ENCODE measurements at places on chromosomes 1 and 21. TPM values are rescaled to one million over a fixed set of nuclear protein-coding genes. Genes with fewer than 3 reads are reported as not detected.
A peak's percentile ranks its signal among the peaks of the same experiment; 100 is the strongest.

MYOM3 gene
- not detected for total RNA-seq

GUCA2B gene
- not detected for total RNA-seq

RAB25 gene
- total RNA-seq, result not detected

DNA sequence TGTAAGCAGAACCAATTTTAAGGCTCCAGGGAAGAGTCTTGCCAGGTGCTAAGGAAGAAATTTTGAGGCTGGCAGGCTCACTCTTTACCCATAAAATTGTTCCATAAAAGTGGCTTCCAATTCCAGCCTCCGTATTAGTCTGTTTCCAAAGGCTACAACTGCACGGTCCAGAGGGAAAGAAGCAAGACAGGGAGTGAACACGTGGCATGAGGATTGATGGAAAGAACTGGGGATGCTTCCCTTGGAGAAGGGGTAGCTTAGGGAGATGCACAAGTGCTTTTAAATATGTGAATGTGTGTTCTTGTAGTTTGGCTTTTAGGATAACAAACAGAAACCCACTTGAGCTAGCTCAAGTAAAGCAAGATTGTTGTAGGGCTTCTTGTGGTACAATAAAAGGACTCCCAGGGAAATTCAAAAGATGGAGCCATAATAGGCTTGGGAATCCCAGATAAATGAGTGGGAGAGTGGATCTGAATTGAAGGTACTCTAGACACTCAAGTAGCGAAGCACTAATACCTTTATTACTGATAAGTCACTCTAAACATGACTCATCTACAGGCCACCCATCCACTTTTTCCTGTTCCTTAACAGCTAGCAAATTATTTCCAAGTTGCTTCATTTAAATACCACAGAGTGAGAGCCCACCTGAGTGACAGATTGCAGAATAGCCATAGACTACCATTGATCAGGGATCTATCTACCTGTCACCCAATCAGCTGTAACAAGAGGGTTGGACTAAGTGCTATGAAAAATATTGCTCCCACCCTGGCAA lies 34.8 kb upstream of the NPL start:
- no peak for DNase-seq
- no peak overlapping the region for H3K27ac ChIP-seq
- no peaks in the 10 kb centered on the region for H3K27me3 ChIP-seq
- no peaks in the 10 kb centered on the region for H3K4me1 ChIP-seq
- H3K36me3 ChIP-seq, result no peaks in the 10 kb centered on the region

- no peaks in the 10 kb centered on the region for H3K36me3 ChIP-seq
- DNase-seq, result no peak
- H3K27ac ChIP-seq, result peak overlapping the region; percentile 85
- no peaks in the 10 kb centered on the region for H3K4me1 ChIP-seq
Measured at GRCh38 chr1:56646611-56647010, 1.5 kb downstream of the PRKAA2 start.

DNA sequence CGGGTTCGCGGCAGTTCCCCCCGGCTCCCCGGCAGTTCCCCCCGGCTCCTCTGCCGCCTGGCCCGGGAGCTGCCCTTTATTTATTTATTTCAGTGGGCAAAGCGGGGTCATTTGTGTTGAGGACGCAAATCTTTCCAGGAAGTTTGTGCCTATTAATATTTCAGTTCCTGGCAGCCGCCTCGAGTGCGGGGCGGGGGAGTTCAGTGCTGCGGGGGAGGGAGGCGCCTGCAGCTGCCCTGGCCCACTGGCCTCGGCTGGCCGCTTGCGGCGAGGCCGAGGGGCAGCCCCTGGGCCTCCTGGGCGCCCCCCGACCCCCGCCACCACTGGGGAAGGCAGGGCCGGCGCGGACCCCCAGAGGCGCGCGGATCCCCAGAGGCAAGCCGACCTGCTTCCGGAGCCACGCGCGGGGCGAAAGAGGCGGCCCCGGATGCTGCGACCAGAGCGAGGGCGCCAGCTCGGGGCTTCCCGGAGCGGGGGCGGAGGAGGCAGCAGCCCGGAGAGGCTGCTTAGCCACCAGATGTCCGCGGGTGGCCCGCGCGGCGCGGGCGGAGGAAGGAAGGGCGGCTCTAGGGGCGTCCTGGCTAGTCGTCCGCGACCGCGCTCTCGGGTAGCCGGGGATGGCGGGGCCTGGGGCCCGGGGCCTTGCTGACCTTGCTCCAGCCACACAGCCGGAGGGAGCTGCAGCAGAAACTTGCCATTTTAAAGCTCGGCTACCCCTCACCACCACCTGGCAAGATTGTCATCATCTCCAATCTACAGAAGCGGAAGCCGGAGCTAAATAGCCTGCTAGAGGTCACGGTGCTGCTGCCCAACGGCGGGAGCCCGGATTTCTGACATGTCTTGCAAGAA lies 48.0 kb downstream of the H3-3A start:
- no peaks in the 10 kb centered on the region for H3K27me3 ChIP-seq
- peak overlapping the region; percentile 91 for H3K4me3 ChIP-seq
- no peaks in the 10 kb centered on the region for H3K36me3 ChIP-seq
- DNase-seq, result peak; percentile 78
- peak overlapping the region; percentile 99 for H3K27ac ChIP-seq

- DNase-seq, result no peak
- peaks cover 8% of the 10 kb centered on the region for H3K4me1 ChIP-seq
- H3K27me3 ChIP-seq, result no peaks in the 10 kb centered on the region
- H3K4me3 ChIP-seq, result no peak overlapping the region
- no peak overlapping the region for H3K27ac ChIP-seq
Measured at GRCh38 chr1:179012038-179012437, 13.7 kb upstream of the FAM20B start.

DNA sequence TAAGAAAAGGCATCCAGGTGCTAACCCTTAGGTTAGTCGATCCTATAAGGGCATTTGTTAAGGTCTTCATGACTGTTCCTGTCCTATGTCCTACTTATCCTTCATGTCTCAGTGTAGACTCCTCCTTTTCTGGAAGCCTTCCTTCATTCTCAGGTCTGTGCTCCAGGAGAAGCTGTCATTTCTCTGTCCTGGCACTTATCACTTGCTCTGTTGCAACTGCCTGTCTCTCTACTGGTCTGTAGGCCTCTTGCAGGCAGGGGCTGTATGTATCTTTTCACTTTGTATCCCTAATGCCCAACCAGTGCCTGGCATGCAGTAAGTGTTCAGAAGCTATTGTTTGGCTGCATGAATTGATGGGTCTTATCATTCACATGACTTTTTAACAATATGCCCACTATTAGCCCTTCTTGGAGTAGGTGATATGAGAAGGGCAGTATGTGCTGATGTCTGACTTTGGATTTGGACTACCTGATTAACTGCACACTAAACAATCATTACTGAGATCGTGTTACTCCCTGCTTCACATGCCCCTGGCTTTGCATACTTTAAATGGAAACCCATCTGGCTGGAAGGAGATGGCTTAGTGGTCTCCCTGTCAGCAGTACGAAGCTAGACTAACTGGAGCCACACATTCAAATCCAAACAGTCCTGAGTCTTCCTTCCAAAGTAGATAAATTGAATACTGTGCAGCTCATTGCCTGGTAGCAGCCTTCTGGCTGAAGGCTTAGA lies 88.8 kb downstream of the RGL1 start:
- no peak for DNase-seq
- H3K27ac ChIP-seq, result no peak overlapping the region
- H3K27me3 ChIP-seq, result no peaks in the 10 kb centered on the region
- H3K36me3 ChIP-seq, result no peaks in the 10 kb centered on the region
- no peaks in the 10 kb centered on the region for H3K4me1 ChIP-seq

DNA sequence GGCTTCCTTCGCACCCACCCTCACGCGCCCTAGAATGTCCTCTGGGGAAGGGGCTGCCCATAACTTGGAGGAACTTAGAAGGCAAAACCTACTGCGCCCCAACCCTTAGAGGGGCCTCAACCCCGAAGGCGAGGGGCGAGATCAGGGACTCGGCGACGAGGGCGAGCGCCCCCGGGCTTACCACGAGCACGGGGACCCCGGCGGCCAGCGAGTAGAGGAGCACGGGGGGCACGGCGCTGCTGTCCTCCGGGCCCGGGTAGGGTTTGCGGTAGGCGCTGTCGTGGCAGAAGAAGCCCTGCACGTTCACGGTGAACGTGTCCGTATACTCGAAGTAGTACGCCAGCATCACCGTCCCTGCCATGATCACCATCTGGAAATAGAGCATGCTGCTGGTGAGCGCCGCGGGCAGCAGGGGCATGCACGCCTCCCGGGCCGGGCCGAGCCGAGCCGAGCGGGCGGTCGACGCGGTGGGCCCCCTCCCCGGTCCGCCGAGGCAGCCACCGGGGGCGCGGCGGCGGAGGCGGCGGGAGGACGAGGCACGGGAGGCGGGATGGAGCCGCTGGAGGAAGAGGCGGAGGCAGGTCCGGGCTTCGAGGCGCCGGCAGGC lies 304 bp downstream of the PLPPR5 start:
- DNase-seq, result no peak
- no peaks in the 10 kb centered on the region for H3K36me3 ChIP-seq
- H3K27ac ChIP-seq, result no peak overlapping the region

DNA sequence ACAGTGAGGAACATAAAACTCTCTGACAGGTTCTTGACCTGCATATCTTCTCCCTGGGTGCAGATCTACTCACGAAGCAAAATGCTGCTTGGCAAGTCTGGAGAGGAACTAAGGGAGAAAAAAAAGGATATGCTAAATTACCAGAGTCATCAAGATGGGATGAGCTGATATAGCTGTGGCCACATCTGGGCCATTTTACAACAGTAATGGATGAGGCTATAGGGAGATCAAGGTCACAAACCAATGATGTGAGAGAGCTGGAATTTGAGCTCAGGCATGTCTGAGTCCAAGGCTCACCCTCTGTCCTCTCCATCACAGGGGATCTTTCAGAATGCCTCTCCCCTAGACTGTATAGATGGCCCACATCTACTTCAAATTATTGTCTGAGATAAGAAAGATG lies 26.2 kb downstream of the ZMYND12 start:
- no peaks in the 10 kb centered on the region for H3K27me3 ChIP-seq
- no peak for DNase-seq
- no peaks in the 10 kb centered on the region for H3K4me1 ChIP-seq

DNA sequence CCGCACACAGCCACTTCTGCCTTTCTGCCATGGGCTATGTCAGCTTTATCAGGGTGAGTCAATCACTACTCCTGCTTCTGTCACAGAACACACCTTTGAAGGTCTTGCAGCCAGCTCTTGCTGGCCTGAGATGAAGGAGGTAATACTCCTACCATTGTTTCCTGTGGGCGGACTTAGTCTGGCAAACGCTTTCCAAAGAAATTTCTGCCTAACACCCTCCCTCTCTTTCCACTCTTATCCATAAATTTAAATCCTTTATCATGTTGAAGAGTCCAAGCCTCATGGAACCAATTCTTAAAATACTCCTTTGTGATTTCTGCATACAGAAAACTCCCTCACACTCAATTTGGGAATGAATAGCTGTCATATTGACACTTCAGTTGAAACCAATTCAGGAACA lies 633.1 kb upstream of the CHRM3 start:
- DNase-seq, result no peak
- no peaks in the 10 kb centered on the region for H3K4me1 ChIP-seq
- H3K27me3 ChIP-seq, result no peaks in the 10 kb centered on the region
- H3K36me3 ChIP-seq, result no peaks in the 10 kb centered on the region
- no peak overlapping the region for H3K27ac ChIP-seq
- H3K4me3 ChIP-seq, result no peak overlapping the region

DNA sequence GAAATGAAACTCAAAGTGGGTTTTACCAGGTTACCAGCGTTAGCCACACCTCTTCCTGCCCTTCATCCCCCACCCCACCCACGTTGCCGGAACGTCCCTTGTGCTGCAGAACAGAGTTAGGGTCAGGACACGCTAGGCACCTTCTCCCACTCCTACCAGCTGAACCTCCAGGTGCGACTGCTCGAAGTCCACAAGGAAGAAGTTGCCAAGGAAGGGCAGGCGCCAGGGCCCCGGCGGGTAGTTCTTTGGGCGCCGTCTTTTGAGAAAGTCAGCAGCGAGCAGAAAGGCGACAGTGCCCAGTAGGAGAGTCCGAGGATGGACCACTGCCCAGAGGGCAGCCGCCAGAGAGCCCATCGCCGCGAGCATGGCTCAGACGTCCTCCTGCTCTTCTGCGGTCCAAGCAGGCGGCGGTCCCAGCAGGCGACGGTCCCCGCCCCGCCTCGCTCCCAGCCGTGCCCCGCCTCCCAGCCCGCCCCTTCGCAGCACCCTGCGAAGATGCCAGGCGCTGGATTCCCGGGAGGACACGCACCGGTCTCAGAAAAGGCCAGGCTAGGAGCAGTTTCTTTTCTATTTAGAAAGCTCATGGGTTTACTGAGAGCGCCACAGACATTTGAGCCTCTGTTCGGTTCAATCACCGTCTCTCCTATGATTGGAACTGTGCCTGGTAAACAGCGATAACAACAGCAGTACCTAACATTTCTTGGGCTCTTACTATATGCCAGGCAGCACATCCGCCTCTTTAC lies at the start of gene CYP2J2:
CYP2J2 (minus strand) TSS at position 393 of the 743 bp plus-strand sequence; CDS start at position 366, 27 bp downstream.
- DNase-seq, result no peak
- peak within 1 kb of the TSS; percentile 38 for H3K4me3 ChIP-seq
- no peaks in the 10 kb centered on the region for H3K36me3 ChIP-seq
- H3K4me1 ChIP-seq, result peaks cover 11% of the 10 kb centered on the region
- H3K27me3 ChIP-seq, result no peaks in the 10 kb centered on the region
- H3K27ac ChIP-seq, result no peak within 1 kb of the TSS

DNA sequence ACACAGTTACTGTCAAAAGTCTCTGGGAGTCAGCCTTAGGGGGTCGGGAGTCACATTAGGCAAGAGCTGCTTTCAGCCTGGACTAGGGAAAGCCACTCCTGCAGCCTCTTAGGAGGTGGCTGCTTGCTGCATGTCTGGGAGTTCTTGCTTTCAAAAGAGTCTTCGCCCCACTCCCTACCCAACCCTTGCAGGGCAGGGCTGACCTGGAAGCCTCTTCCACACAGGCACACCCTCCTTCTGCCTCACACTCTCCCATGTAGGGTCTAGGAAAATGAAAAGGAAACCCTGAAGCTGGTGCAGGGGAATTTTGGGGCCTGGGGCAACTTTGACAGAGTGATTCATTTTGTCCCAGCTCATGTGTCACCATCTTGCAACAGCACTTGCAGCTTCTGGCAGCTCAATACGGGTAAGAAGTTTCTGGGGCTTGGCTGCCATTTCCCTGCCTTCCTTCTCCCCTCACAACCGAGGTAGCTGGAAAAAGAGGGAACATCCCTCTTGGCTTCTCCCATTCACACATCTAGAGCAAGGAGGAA lies 37.3 kb downstream of the KCND3 start:
- H3K36me3 ChIP-seq, result no peaks in the 10 kb centered on the region
- DNase-seq, result no peak
- no peak overlapping the region for H3K4me3 ChIP-seq
- no peaks in the 10 kb centered on the region for H3K27me3 ChIP-seq
- H3K27ac ChIP-seq, result no peak overlapping the region

Measured in sigmoid colon (tissue), 7 donors.